ENCODE measurements at places on chromosomes 2 and 18.
A peak's percentile ranks its signal among the peaks of the same experiment; 100 is the strongest.

GRCh38 chr2:237199577-237199976, 113.9 kb downstream of the COPS8 start:
- no peak overlapping the region for H3K27ac ChIP-seq
- H3K36me3 ChIP-seq, result no peaks in the 10 kb centered on the region
- DNase-seq, result no peak

DNA sequence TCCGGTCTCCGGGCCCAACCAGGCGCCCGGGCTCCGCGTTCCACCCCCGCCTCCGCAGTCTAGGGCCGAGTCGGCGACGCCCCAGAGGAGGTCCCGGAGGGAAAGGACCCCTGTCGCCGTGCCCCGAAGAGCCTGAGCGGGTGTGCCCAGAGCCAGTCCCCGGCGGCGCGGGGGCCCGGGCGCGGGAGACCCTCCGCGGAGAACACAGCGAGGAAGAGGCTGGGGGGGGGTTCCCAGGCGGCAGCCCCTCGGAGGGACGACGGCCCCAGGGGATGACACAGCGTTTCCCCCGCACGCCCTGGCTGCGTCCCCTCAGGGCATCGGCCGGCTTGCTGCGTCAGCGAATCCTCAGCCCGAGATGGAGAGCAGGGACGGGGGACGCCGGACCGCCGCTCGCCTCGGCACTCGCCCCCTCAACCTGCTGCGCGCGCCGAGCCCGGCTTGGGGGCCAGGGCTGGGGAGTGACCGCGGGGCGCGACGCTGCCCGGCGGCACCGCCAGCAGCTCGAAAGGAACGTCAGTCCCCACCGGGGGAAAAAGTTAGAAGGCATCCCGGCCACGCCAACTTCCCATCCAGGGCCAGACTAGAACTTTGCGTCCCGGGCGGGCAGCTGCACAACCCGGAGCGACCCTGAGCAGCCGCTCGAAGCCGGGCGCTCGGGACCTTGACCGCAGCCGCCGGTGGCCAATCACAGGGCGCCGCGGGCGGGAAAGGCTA, 711 bp downstream of the SFXN5 start:
- no peaks in the 10 kb centered on the region for H3K36me3 ChIP-seq
- H3K27ac ChIP-seq, result peak overlapping the region; percentile 92
- peak overlapping the region; percentile 87 for H3K4me3 ChIP-seq
- peaks cover 28% of the 10 kb centered on the region for H3K4me1 ChIP-seq

DNA sequence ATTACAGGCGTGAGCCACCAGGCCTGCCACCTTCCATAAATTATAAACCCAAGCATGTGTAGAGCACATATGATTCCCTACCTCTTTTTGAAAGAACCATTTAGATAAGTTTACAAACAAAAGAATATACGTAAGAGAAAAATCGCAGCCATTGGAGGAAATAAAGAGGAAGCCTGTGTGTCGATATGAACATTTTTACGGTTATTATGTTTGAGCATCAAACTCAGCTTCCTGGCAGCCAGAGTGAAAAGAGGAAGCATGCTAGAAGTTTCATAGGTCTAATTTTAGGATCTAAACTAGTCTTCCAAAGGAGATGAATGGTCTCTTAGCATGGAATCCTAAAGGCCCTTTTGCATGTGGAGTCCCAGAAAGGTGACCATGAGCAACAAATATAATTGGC, 104.3 kb downstream of the PLB1 start:
- DNase-seq, result no peak
- no peaks in the 10 kb centered on the region for H3K36me3 ChIP-seq
- H3K4me1 ChIP-seq, result peaks cover under 1% of the 10 kb centered on the region
- H3K27ac ChIP-seq, result no peak overlapping the region

GRCh38 chr18:47264308-47264700, 12.8 kb upstream of the SKOR2 start:
- H3K27me3 ChIP-seq, result peaks cover 69% of the 10 kb centered on the region
- no peak for DNase-seq
- H3K36me3 ChIP-seq, result no peaks in the 10 kb centered on the region

DNA sequence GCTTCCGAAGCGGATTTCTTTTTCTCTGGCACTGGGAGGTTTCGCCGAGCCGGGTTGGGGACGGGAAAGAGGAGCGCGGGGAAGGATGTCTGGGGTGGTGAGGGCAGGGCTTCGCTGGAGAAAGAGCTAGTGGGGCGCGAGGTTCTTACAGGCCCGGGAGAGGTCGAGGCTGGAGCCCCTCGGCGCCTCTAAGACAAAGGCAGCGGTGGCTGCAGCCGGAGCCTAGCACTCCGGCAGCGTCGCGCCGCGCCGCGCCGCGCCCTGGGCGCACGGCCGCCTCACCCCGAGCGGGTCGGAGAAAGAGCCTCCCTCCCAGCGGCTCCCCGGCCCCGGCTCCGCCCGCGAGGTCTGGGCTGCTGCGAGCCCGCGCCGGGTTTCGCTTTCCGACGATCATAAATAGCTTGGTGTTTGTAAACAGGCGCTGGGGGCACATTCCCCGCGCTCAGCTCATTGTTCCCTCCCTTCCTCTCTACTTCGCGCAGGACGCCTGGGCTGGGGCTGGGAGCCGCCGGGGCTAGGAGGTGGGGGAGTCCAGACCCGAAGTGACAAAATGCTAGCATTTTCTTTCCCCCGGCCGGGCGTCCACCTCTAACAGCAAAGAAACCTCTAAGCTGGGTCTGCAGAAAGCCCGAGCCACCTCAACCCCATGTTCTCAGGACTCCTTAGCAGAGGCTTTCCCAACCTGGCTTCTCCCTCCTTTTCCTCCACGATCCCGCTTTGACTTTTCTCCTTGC, 813 bp upstream of the MEIS1 start:
- H3K4me3 ChIP-seq, result peak overlapping the region; percentile 83
- H3K27ac ChIP-seq, result no peak overlapping the region
- DNase-seq, result no peak
- no peaks in the 10 kb centered on the region for H3K36me3 ChIP-seq
- peaks cover 84% of the 10 kb centered on the region for H3K27me3 ChIP-seq

DNA sequence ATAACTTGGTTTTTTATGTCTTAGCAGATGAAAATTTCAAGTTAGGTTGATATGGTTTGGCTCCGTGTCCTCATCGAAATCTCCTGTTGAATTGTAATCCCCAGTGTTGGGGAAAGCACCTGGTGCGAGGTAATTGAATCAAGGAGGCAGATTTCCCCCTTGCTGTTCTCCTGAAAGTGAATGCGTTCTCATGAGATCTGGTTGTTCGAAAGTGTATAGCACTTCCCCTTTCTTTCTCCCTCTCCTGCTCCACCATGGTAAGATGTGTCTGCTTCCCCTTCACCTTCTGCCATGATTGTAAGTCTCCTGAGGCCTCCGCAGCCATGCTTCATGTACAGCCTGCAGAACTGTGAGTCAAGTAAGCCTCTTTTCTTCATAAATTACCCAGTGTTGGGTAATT, 242.1 kb upstream of the TNP1 start:
- no peaks in the 10 kb centered on the region for H3K36me3 ChIP-seq
- peaks cover 16% of the 10 kb centered on the region for H3K4me1 ChIP-seq
- no peak overlapping the region for H3K27ac ChIP-seq

GRCh38 chr2:145984580-145984979, 1464.7 kb upstream of the ZEB2 start:
- no peak overlapping the region for H3K27ac ChIP-seq
- no peaks in the 10 kb centered on the region for H3K36me3 ChIP-seq
- H3K4me3 ChIP-seq, result no peak overlapping the region
- DNase-seq, result no peak
- no peaks in the 10 kb centered on the region for H3K4me1 ChIP-seq

DNA sequence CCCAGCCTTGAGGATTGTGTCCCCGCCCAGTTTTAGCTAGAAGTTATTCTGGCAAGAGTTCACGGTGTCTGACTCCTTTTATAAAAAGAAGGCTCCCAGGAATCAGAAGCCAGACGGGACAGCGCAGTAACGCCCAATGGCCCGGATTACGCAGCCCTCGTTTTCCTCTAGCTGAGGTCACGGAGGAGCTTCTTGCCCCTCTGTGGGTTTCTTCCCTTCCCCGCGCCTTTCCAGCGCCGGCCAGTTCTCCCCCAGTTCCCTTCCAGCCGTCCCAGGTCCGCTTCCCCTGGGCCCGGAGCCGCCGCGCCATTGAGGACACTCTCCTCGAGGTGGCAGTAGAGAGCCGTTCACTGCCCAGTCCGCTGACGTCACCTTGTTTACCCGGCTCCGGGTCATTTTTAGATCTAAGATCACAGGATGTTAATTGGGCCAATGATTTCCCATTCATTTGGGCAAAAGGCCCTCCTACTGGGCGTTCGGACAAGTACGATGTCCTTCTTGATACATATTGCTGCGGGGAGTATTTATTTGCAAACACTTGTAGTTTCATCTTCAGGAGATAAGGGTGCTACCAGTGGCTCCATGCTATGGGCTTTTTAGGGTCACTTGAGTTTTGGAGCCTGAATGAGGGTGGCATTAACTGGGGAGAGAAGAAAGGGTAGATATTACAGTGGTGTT, 81.5 kb upstream of the PPM1B start:
- DNase-seq, result peak; percentile 91
- H3K4me3 ChIP-seq, result peak overlapping the region; percentile 64
- H3K36me3 ChIP-seq, result no peaks in the 10 kb centered on the region
- peak overlapping the region; percentile 49 for H3K27ac ChIP-seq
- peaks cover 17% of the 10 kb centered on the region for H3K4me1 ChIP-seq

- no peaks in the 10 kb centered on the region for H3K4me1 ChIP-seq
- H3K27ac ChIP-seq, result no peak overlapping the region
- no peaks in the 10 kb centered on the region for H3K36me3 ChIP-seq
- H3K4me3 ChIP-seq, result no peak overlapping the region
- DNase-seq, result no peak
- H3K27me3 ChIP-seq, result no peaks in the 10 kb centered on the region
Observed at GRCh38 chr18:78704971-78705461, 274.6 kb upstream of the SALL3 start.

DNA sequence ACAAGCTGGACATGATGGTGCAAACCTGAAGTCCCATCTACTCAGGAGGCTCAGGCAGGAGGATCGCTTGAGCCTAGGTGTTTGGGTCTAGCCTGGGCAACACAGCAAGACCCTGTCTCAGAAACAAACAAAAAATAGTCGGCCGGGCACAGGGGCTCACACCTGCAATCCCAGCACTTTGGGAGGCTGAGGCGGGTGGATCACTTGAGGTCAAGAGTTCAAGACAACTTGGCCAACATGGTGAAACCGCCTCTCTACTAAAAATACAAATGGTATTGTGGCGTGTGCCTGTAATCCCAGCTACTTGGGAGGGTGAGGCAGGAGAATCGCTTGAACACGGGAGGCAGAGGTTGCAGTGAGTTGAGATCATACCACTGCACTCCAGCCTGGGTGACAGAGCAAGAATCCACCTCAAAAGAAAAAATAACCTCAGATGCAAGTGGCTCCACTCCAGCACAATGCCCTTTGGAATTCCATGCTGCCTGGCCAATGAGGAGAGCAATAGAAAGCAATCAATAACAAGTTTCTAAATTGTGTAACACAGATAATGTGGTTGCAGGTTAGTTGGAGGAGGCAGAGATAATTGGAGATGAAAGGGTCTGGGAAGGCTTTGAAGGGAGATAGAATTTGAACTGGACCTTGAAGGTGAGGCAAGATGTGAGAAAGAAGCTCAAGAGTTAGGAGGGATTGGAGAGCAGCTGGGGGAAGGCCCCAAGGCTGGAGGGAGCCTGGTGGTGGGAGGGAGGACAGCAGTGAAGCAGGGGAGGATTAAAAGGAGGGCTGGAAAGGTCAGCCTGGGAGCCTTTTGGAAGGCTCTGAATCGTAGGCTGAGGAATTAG, 6.0 kb downstream of the TTC31 start:
- H3K36me3 ChIP-seq, result peaks cover 16% of the 10 kb centered on the region
- H3K4me1 ChIP-seq, result peaks cover 4% of the 10 kb centered on the region
- H3K4me3 ChIP-seq, result no peak overlapping the region

DNA sequence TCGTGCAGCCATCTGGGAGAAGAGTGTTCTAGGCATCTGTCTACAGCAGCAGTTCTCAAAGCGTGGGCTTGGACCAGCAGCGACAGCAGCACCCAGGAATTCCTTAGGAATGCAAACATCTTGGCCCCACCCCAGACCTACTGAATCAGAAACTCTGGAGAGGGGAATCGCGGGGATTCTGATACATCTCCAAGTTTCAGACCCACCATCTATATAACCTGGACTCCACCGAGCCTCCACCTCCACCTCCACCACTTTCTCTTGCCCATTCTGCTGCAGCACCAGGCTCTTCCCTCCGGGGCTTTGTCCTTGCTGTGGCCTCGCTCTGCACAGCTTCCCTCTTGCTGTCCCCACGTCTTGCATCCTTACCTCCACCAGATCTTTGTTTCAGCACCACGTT, 256.4 kb downstream of the BCL2 start:
- H3K36me3 ChIP-seq, result no peaks in the 10 kb centered on the region
- H3K4me1 ChIP-seq, result no peaks in the 10 kb centered on the region
- H3K4me3 ChIP-seq, result no peak overlapping the region
- DNase-seq, result no peak
- H3K27me3 ChIP-seq, result peaks cover 10% of the 10 kb centered on the region
- peak overlapping the region; percentile 75 for H3K27ac ChIP-seq

DNA sequence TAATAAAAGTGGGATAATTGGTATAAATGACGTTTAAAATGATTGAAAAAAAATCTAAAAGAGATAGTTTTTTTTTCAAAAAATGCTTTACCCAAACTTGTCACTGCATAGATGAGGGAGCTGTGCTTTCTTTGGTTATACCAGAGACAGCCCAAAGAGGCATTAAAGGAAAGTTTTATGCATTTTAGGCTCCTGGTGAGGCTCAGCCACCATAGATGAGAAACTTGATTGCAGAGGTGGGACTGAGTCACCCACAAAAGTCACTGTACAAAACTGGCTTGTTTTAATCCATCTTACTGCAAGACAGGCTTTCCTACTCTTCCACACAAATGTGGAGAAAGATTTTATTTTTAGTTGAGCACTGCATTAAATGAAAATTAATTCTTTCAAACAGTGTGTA, 2.4 kb downstream of the SMYD1 start:
- no peaks in the 10 kb centered on the region for H3K4me1 ChIP-seq
- no peak for DNase-seq
- no peaks in the 10 kb centered on the region for H3K27me3 ChIP-seq
- H3K27ac ChIP-seq, result no peak overlapping the region
- H3K36me3 ChIP-seq, result no peaks in the 10 kb centered on the region
- no peak overlapping the region for H3K4me3 ChIP-seq

DNA sequence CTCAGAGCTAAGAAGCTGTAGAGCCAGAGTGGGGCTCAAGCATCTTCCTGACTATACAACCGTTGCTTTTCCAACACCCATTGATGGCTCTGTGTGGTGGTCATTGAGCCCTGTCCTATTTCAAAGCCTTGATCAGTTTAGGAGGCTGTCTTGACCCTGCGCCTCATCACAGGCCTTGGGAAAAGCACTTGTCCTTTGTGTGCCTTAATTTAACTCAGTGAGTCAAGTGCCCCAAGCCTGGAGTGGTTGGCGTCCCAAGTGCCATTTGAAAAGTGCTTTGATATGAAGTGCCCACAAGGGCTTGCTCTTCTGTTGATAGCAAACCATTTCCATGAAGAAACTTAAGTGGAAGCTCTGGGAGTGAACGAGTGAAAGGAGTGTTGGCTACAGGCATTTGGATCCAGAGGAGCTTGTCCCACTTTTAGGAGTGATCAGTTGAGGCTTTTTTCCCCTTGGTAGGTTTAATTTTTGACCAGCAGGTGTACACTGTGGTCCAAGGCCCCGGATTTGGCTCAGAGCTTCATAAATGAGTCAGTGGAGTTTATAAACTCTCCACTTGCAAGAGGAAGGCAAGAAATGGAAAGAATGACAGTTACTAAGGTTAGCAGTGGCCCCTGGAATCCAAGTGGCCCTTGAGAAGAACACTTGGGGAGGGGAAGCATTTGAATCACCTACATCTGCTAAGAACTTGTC, 50.3 kb downstream of the ACTR2 start:
- H3K27ac ChIP-seq, result no peak overlapping the region
- H3K4me3 ChIP-seq, result no peak overlapping the region
- DNase-seq, result no peak
- peaks cover 4% of the 10 kb centered on the region for H3K36me3 ChIP-seq

- no peak overlapping the region for H3K27ac ChIP-seq
- H3K4me1 ChIP-seq, result no peaks in the 10 kb centered on the region
- no peaks in the 10 kb centered on the region for H3K36me3 ChIP-seq
- no peak overlapping the region for H3K4me3 ChIP-seq
Observed at GRCh38 chr18:59517446-59518165, 158.5 kb upstream of the LMAN1 start.
